ENCODE measurements at places on chromosomes 12 and 14.

DNA sequence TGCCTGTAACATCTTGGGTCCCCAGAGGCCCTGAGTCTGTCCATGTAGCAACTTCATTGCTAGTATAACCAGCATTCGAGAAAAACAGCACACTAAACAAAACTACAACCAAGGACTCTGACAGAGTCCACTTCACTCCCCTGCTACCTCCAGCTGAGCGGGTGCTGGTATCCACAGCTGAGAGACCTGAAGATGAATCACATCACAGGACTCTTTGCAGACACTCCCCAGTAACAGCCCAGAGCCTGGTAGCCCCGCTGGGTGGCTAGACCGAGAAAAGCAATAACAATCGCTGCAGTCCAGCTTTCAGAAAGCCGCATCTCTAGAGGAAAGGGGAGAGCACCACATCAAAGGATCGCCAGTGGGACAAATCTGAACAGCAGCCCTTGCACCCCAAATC is 9.0 kb upstream of the IQSEC3 start:
- no peak for DNase-seq

DNA sequence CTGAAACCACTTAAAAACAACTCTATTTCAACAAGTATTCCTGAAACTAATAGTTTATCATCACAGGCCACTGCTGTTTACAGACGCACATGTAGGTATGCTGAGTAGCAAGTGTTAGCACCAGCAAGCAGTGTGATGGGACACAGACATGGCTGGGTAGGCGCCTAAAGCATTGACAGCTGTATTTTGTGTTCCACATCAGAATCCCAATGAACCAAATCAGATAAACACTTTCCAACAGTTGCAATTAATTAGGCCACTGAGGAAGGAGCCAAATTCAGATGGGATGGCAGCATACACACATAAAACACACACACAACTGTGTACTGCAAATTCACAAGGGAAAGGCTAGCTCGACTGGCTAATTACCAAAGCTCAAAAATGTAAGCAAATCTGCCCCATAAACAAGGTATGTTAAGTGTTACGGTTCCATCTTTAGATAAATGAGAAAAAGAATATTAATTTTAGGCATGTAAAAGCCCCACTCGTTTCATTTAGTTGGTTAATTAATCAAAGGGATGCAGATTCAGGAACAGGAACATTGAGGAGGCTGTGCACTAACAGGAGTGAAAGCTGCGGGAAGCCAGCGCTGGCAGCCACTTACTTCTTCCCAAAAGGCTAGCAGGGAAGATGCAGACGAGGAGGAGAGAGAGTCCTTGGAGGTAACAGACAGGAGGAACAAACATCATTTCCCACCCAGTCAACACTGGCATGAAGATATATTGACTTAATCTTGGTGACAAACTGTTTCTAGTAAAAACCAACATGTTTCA is 33.4 kb downstream of the AMN start:
- no peak for DNase-seq

GRCh38 chr12:6970096-6970527 is 352 bp downstream of the PHB2 start:
- DNase-seq: no peak

DNA sequence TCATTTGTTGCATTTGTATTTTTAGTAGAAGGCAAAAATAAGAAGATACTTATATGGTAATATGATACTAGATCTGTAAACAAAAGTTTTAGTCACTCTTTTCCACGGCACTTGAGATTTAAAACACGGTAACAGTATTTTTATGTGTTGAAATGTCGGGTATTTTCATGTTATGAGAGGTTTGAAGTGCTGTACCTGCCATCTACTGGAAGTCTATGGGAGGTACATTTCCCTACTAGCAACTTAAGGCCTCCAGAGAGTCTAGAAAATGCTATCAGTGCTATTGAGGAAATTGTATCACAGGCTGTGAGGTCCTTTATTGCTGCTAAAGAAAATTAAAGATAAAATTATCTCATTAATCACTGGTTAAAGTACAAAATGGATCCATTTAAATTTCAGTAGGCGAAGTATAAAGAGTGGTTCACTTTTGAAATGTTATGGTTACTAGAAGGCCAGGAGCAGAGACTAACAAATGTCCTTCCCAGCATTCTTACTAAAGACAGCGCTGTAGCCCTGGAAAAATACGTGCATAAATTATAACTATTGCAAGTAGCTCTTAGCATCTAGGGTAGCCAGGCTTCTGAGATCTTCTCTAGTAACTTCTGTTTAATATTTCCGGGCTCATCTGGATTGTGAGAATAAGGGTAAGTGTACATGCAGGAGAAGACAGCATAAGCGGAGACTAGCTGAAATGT is 77.6 kb upstream of the PRKD1 start:
- DNase-seq: peak; percentile 0

DNA sequence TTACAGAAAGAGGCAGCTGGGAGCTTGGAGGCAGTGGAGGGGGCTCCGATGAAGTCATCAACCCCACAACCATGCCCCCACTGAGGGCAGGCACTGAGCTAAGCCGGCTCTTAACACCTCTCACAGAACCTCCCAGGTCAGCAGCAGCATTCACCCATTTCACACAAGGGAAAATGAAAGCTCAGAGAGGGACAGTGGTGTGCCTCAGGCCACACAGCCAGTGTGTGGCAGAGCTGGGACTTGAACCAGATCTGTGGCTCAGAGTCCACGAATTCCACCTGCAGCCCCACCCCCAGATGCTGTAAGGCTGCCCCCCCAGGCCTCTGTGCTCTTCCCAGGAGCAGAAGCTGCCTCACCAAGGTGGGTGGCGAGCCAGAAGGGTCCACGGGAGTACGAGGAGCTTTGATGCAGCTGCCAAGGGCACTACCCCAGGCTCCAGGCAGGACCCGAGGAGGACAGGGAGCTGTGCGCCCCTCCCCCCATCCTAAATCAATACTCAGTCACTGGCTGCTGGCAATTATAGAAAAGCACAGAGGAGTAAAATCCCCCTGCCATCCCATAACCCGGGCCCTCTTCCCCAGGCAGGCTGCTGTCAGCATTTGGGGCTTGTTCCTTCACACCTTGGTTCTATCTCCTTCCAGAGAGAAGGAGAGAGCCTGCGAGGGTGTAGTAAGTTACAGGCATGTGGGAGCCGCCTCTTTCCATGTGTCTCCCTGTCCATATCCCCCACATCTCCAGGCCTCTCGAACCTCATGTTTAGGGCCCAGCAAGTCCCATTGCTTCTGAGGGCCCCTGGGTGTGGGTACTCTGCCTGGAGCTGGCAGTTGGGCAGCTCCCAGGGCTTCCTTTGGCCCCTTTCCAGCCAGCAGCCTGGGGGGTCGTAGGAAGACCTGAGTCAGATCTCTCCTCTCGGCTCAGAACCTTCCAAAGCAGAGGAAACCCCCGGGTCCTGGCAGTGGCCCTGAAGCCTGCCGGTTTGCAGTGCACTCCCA is 47.6 kb downstream of the FAM222A start:
- no peak for DNase-seq

All from activated CD4-positive, alpha-beta T cell treated with anti-CD3 and anti-CD28 coated beads, Interleukin-10, Interleukin-2, amounts not matched to agents 100 ng/mL and 50 ng/mL, durations not matched to agents 16 hours and 8 hours (primary cell).